ENCODE measurements at places on chromosomes 2 and 18.

GRCh38 chr2:134120733-134121630 is 132.9 kb upstream of the MGAT5 start:
- peak; percentile 84 for DNase-seq

DNA sequence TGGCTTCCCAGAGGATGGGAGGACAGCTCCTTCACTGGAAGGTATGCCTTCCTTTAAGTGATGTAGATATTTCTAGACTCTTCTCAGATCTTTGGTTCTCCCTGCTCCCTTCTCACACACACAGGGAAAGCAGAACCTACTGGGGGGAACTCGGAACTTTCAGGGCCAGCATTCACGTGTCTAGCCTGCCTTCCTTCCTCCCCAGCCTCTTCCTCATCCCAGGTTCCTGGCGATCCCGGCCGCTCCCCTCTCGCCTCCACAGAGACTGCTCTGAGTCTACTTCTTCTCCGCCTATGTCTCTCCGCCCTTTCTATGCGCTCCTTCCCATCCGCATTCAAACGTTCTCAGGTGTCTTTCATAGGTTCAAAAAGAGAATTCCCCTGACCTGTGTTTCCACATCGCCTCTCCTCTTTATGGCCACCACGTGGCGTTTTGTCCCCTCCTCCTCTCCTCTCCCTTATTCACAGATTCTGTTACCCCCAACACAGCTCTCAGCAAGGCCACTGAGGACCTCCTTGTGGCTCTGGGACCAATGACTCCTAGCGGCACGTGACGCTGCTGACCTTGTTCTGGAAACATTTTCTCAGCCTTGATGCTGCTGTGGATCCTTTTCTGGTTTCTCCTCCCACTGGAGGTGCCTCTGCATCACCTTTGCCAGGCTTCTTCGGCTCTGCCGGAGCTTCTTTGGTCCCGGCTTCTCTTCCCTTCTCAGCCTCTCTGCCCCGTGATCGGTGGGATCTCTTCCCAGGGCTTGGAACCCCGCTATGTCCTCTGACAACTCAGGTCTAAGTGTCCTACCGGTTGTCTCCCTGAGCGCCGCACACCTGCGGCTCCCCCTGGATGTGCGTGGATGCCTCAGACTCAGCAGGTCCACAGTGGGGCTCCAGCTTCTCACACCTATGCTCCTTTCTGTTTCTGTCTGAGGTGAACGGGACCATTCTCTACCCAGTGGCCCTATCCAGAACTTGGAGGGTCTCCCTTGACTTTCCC is 77.5 kb downstream of the VAPA start:
- no peak for DNase-seq

DNA sequence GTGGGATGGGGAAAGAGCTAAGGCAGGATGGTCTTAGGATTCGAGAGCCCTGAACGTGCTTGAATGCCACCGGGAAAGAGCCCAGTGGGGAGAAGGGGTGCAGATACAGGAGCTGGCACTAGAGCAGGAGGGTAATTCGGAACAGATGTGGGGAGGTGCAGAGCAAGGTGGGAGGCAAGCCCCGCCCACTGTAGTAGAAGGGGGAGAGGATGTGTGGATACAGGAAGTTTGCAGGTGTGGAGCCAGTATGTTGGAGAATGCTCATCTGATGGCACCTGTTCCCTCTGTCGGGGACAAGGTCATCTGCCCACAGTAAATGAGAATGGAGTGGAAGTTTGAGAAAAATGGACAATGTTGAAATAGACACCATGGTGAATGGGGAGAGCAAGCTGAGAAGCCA is 28.8 kb downstream of the CHST10 start:
- no peak for DNase-seq

- DNase-seq: no peak
Measured at GRCh38 chr2:239369631-239370161, 31.1 kb downstream of the HDAC4 start.

- DNase-seq: peak; percentile 81
Measured at GRCh38 chr2:206217166-206217565, 57.3 kb upstream of the ZDBF2 start.

DNA sequence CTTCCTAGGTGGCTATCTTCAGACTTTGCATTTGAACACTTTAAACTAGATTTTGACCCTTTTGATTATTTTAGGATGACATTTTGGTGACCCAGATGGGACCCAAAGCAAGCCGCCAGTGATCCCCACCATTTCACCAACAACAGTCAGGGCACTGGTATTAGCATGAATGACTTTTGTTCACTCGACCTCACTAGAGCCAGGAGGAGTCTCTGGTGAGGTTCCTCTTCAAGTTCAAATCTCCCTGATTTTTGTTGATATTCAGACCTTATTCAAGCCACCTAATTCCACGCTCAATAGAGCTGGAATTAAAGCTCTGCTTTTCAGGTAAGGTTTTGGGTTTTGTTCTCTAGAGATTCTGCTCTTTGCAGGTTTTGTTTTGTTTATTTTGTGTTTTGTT is 202.3 kb downstream of the MREG start:
- no peak for DNase-seq

GRCh38 chr2:229784791-229785190 is 70.4 kb upstream of the DNER start:
- DNase-seq: no peak

DNA sequence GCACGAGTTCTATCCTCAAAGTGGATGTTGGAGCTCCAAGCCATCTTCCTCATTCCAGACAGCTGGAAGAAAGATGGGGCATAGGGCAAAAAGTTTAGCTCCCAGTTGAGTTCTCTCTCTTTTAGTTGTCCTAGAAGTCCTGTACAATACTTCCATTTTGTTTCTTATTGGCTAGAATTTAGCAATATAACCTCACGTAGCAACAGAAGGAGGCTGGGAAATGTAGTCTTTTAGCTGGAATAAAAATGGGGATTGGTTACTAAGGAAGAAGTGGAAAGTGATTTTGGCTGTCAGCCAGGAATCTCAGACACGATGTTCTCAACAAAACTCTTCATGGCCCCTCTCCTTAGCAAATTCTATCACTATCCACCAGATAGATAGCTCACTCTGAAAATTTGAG is 79.9 kb downstream of the PLCL1 start:
- no peak for DNase-seq

- DNase-seq: no peak
Measured at GRCh38 chr2:20579866-20580265, 71.0 kb downstream of the HS1BP3 start.

GRCh38 chr18:79121746-79122474 is 52.7 kb downstream of the ATP9B start:
- no peak for DNase-seq

- DNase-seq: no peak
Measured at GRCh38 chr2:2275451-2275850, 55.6 kb downstream of the MYT1L start.

- DNase-seq: no peak
Measured at GRCh38 chr2:242051463-242051862, 181.9 kb downstream of the RTP5 start.

GRCh38 chr2:44077942-44078511 is 82.2 kb upstream of the LRPPRC start:
- no peak for DNase-seq

- DNase-seq: no peak
Measured at GRCh38 chr2:191740016-191740419, 62.1 kb downstream of the NABP1 start.

DNA sequence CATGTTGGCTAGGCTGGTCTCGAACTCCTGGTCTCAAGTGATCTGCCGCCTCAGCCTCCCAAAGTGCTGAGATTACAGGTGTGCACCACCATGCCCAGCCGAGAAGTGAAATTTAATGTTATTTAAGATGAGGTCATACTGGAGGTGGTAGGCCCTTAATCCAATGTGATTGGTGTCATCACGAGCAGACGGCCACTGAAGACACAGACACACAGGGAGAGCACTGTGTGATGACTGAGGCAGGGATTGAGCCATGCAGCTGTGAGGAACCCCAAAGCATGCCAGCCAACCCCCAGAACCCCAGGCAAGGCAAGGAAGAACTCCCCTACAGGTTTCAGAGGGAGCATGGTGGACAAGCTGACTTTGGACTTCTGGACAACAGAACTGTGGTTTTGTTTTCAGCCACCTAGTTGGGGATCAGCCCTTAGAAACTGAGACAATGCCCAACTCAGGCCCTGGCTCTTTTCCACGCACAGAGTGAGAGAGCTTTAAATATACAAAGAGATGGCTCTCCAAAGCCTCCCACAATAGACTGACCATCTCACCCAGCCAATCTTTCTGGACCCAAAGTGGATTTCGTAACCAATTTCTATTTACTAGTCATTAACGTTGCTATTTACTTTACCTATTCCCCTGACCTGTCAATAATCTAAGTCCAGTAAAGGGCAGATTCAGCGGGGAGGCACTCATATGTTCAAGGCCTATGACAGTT is 34.2 kb downstream of the TBC1D8 start:
- DNase-seq: no peak

GRCh38 chr2:16114836-16115235 is 174.5 kb downstream of the MYCN start:
- DNase-seq: peak; percentile 26

- no peak for DNase-seq
Measured at GRCh38 chr2:230944757-230945372, 19.8 kb upstream of the GPR55 start.

- no peak for DNase-seq
Measured at GRCh38 chr2:110979471-110980338, 141.0 kb upstream of the BCL2L11 start.

DNA sequence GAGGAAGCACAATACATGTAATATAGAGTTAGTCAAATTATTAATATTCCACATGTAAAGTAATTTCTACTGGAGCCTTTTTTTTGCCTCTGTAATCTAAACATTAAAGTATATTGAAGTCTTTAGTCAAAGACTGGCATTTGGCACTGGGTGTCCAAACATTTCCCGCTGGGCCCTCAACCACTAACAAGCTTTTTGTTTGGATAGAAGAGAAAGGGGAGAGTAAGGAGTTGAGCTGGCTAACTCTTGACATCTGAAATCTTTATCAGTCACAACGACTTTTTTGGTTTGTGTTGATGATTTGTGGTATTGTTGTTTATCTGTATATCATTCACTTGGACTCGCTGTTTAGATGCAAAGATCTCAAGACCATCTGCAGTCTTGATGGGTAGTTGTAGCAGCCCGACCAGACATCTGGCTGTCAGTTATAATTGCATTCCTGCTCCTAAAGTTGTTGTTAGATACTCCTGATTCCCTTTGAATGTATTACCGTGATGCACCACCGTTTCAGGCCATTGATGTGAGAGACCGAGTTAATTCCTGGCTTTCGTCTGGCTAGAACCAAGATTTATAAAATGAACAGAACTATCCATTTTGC is 379.6 kb downstream of the MTX2 start:
- no peak for DNase-seq

DNA sequence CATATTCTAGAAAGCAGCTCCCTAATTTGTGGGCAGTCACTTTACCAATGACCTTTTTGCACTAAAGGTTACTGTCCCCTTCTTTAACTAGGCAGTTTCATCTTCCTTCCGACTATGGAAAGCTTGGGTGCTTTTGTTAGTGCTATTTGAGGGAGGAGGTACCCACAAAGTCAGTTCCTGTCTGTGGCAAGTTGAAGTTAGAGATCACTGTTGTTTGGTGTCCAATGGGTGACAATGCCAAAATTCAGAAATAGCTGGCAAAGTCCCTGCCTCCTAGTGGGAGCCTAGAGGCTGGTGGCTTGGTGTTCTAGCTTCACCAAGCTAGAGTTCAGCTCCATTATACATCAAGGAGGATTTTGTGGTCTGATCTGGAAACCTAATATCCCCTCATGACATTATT is 87.1 kb upstream of the PNPT1 start:
- DNase-seq: no peak

DNA sequence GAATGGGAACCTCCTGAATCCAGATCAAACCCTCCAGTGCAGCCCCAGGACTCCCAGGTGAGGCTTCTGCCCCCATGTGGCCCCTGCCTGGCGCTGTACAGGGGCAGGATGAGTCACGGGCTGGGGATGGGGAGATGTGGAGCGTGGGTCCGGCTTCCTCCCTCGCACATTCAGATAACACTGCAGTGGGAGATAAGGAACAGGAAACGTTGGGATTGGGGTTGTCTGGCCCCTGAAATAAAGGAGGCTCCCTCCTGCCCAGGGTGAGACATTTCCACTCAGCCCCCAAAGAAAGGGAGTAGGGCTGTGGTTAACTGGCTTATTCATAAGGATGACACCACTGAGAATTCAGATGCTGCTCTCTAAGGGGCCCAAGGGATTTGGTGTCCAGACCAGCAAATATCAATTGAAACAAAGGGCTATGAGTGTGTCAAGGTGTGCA is 30.7 kb downstream of the IGFBP5 start:
- peak; percentile 31 for DNase-seq

GRCh38 chr2:66574701-66575624 is 140.0 kb downstream of the MEIS1 start:
- peak; percentile 94 for DNase-seq

DNA sequence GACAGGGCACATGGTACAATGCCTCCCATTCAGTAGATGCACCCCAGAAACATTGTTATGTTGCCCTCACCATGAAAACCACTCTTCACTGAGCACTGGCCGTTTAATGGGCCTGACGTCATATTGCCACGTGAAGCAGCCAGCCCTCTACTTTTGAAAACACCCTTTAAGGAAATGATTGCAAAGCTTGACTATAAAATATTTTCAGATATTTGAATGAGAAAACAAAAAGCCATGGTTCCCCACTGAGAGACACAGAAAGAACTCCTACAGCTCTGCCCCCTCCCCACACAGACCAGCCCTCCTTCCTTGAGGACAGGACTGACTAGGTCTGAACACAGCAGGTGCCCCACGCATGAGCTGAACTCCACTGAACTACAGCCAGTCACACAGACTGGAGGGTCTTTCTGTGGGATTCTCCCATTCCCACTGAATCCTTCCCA is 349.1 kb downstream of the ANAPC1 start:
- DNase-seq: no peak

- no peak for DNase-seq
Measured at GRCh38 chr18:42069036-42069435, 114.0 kb downstream of the PIK3C3 start.

- DNase-seq: peak; percentile 53
Measured at GRCh38 chr2:42040643-42041278, 7.1 kb upstream of the PKDCC start.

GRCh38 chr18:65221736-65222135 is 529.1 kb upstream of the CDH7 start:
- no peak for DNase-seq

DNA sequence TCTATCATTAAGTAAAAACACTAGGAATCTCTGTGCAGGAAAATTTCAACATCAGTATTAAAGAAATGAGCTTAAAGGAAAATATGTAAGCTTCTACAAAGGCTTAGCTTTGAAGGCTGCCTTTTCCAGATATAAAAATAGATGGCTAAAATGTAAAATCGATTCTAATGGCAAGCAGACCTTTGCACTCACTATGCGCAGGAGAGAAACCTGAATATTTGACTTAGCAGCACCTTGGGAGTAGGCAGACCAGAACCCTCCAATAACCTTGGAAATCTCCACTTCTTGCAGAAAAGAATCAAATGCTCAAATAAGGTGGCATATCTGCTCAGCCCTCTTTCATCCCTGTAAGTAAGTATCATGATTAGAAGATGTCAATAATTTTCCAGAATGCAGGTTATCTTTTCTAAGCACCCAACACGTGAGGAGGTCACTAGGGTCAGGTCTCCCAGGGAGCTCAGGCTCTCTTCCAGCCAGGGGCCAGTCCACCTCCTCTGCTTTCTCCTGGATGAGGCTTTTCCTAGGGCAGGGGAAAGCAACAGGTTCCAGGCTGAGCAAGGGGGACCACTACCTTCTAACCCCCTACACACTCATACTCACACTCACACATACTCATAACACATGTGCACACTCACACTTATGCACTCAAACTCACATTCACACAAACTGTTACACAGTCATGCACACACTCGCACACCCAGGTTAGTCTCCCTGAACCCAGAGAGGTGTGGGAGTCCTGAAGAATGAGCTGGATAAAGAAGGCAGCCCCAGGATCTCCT is 3.8 kb downstream of the PIEZO2 start:
- no peak for DNase-seq

Measured in neural progenitor cell (in vitro differentiated cells).